Stimulated activated CD4-positive, alpha-beta T cell treated with anti-CD3 and anti-CD28 coated beads, Interleukin-12 subunit alpha, Interleukin-12 subunit beta, amount 100 ng/mL, for 24 hours (primary cell): ENCODE measurements at places on chromosomes 7 and 10.

DNA sequence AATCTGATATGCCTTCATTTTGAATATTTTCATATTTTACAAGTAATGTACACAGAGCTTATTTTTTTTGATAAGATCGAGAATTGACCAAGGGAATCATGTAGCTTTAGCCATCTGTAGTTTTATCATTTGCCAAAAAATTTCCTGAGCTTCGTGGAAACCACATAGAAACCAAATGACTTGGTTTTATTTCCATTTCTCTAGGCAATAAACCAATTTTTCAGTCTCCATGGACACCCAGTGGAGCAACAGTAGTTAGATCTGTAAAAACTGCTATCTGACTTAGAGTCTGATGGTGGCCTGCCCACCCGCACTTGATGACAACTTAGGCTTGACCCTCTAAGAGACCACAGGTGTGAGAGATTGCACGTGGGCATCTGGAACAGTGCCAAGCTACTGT is 127.8 kb upstream of the CDK6 start:
- DNase-seq: no peak

- no peak for DNase-seq
Measured at GRCh38 chr7:15609287-15609686, 47.5 kb upstream of the AGMO start.

GRCh38 chr7:7554649-7555575 is 11.8 kb upstream of the MIOS start:
- no peak for DNase-seq

DNA sequence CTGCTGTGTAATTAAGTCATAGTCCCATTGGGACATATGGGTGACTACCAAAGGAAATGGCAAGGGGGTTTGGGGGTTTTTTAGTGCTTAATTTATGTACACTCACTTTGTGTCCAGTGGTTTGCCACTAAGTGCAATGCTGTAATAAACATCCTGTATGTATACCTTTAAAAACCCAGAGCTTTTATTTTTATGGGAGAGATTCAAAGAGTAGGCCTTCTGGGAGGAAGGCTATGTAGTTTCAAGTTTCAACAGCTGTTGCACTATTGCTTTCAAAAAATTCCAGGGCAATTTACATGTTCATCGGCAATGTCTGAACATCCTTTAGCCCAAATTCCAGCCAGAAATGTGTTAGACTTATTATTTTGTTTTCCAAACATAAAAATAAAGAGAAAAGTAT is 744.7 kb downstream of the XPNPEP1 start:
- no peak for DNase-seq

GRCh38 chr7:910441-910861 is 34.1 kb downstream of the GET4 start:
- DNase-seq: no peak

DNA sequence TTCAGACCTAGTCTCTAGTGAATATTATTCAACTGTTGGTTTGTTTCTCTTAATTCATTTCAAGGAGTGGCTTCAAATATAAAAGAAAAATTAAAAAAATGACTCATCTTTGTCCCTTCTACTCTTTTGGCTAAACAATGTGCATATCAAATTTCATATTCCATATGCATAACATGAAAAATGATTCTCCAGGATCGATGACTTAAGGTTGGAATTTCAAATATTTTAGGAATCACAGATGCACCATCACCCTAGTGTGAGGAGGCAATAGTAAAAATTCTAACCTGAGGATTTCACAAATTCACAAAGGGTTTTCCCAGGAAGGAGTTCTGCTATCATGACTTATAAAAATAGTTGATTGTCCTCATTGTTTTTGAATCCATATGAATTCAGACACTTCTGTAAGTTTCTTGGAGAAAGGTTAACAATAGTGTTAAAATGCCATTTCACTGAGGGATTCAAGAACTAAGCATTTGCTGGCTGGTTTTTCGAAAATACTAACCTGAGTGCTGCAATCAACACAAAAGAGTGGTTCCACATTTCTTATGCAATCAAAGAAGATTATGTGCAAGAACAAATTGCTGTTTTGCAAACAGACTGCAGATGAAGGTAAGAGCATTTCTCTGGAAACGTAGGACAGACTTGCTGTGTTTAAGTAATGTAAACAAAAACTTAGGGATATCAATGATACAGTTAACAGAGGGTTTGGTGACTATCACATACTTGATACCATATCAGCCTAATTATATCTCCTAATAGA is 547.5 kb upstream of the LRRTM3 start:
- DNase-seq: no peak

GRCh38 chr7:2261611-2262010 is 19.6 kb downstream of the NUDT1 start:
- DNase-seq: no peak

DNA sequence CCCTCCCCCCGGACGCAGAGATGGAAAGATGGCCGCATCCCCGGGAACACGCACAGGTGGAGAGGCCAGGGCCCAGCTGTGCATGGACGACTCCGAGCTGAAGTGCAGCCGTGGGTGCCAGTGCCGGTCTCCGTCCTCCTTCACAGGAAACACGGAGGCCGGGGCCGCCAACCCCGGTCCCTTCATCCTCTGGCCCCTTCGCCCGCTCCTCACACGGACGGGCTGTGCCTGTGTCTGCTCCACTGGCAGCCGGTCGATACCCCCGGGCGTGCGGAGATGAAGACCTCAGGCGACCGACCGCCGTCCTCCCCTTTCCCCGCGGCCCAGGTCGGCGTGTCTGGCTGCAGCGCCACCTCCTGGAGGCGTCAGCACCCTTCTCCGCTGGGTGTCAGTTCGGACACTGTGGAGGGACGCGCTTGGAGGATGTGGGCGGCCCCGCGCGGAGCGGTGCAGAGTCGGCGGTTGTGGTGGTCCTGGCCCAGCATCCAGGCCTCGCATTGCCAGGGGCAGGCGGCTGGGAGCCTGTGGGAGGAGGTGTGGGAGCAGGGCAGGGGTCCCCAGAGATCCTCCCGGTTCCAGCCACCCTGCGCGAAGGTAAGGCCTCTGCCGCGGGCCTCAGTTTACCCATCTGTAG is 9.9 kb downstream of the ZNF511 start:
- peak; percentile 59 for DNase-seq

GRCh38 chr10:76177936-76178335 is 746.5 kb downstream of the LRMDA start:
- no peak for DNase-seq
